ENCODE measurements at places on chromosomes 16 and 17. TPM values are rescaled to one million over a fixed set of nuclear protein-coding genes. Genes with fewer than 3 reads are reported as not detected.

RND2 gene
- polyA plus RNA-seq: 0.86 TPM

GRCh38 chr17:18263885-18264682, 3.6 kb downstream of the MIEF2 start:
- no peak for DNase-seq

DNA sequence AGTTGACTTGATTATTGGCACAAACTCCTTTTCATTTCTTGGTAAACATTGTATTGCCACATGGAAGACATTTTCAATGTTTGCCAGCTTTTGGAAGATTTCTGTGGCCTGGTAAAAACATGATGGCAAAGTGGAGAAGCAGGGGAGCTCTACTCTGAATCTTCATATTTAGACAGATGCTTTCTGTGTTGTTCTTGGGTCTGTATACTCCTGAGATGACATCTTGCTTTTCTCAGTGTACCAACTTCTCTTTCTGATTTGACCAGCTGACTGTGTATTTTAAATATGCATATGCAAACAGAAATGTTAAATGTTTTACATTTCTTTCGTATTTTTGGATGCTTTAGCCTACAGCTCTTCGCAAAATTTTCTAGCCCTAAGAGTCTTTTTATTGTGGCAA, 366.2 kb upstream of the MON1B start:
- DNase-seq: no peak

DNA sequence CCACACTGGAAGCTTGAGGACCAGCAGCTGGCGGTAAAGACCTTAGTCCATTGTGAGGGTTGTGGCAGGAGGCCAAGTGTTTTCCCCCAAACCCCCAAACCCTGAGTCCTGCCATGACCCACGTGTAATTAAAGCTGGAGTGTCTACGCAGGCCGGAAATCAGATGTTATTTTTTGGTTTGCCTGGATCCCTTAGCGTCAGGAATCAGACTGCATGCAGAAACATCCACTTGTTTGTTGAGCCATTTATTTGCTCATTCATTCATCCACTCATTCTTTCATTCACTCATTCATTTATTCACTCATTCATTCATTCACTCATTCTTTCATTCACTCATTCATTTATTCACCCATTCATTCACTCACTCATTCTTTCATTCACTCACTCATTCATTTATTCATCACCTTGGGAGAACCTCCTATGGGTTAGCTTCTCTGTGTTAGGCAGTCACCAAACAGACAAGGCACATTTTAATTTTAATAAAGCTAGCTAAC, 313.1 kb downstream of the MAF start:
- DNase-seq: no peak

GRCh38 chr17:70144260-70144846, 25.0 kb upstream of the KCNJ2 start:
- peak; percentile 62 for DNase-seq

CLEC19A gene
- polyA plus RNA-seq: 0.12 TPM

- peak; percentile 31 for DNase-seq
Measured at GRCh38 chr16:7303660-7304200, 28.9 kb upstream of the RBFOX1 start.

EFNB3 gene
- polyA plus RNA-seq: 4.2 TPM

- DNase-seq: no peak
Measured at GRCh38 chr17:47934856-47935255, 6.5 kb upstream of the PNPO start.

- no peak for DNase-seq
Measured at GRCh38 chr16:54576785-54577184, 290.2 kb upstream of the IRX3 start.

- no peak for DNase-seq
Measured at GRCh38 chr16:74713325-74713724, 12.7 kb upstream of the MLKL start.

G6PC1 gene
- not detected for polyA plus RNA-seq

- DNase-seq: no peak
Measured at GRCh38 chr16:70432723-70433457, 6.0 kb downstream of the ST3GAL2 start.

DNA sequence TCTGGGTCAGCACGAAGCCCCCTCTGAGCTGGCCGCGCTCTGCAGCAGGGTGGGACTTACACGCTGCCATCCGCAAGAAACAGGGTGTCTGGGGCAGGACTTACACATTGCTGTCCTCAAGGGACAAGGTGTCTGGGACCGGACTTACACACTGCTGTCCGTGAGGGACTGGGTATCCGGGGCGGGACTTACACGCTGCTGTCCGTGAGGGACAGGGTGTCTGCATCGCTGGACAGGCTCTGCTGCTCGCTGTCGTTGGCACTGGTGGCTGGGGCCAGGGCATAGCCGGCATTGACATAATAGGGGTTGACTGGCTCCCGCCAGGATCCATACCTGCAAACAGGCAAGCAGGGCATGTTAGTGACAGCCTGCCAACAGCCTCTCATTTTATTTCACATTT, 31.4 kb downstream of the PDIA2 start:
- DNase-seq: no peak

DNA sequence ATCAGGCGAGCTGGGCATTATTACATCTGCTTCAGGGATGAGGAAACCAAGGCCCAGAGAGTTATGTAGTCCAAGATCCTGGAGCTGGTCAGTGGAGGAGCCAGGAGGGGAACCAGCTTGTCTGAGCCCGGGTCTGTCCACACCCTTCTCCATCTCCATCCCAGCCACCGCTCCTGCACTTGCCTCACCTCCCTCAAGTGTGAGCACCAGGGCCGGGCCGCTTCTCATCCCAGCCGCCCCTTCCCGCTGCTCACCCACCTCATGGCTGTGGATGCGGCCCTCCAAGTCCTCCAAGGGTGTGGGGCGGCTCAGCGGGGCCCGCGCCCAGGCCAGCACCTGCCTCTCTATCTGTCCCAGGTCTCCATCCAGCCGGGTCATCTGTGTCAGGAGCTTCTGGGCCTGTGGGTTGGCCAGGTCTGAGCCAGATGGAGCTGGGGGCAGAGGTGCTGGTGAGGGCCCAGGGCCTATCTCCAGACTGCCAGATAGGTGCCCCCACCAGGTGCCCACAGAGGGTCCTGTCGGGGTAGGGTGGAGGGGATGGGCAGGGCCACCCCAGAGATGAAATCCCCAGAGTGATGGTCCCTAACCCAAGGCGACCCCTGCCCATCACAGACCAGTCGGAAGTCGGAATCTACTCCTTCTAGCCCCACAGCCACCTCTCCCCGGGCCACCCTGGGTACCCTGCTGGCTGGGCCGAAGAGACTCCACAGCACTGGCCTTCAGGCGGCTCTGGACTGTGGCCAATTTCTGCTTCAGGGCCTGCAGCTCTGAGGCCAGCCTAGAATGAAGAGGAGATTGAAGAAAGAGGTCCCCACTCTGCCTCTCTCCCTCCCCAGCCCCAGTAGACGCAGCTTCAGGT, 9.4 kb downstream of the EVPL start:
- DNase-seq: no peak

- DNase-seq: no peak
Measured at GRCh38 chr16:82638095-82638798, 11.5 kb downstream of the CDH13 start.

DNA sequence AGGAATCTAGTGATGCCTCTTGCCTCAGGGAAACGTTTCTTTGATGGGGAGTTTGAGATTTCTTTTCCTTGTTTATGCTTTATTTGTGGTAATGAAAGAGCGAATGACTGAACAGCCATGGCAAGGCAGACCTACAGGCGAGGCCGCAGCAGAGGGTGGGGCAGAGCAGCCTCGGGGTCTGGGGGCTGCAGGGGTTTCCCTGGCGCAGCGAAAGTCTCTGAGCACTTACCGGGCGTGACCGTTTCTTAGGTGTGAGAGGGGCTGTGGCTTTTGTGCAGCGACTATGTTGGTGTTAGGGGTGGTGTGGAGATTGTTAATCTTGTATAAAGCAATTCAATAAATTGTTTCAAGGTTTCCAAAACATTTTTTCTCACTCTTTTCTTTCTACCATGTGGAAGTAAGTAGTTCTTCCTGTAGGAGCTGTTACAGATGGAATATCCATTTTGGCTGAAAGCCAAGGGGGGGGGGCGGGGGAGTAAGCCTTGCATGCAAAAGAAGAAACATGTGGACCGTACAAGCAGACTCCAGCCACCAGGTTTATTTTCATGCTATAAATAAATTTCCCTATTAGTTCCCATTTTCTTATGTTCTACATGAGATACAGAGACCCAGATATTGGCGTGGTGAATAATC, 34.8 kb downstream of the UBN1 start:
- DNase-seq: peak; percentile 77

- DNase-seq: no peak
Measured at GRCh38 chr17:49925921-49926320, 43.1 kb upstream of the DLX4 start.

KRT33B gene
- 0.20 TPM for polyA plus RNA-seq

- DNase-seq: no peak
Measured at GRCh38 chr17:78058001-78058400, 70.6 kb downstream of the TMC6 start.

GRCh38 chr16:84616515-84616914, 1.4 kb downstream of the COTL1 start:
- no peak for DNase-seq

- DNase-seq: no peak
Measured at GRCh38 chr17:44793885-44794842, 35.4 kb downstream of the ADAM11 start.

DNA sequence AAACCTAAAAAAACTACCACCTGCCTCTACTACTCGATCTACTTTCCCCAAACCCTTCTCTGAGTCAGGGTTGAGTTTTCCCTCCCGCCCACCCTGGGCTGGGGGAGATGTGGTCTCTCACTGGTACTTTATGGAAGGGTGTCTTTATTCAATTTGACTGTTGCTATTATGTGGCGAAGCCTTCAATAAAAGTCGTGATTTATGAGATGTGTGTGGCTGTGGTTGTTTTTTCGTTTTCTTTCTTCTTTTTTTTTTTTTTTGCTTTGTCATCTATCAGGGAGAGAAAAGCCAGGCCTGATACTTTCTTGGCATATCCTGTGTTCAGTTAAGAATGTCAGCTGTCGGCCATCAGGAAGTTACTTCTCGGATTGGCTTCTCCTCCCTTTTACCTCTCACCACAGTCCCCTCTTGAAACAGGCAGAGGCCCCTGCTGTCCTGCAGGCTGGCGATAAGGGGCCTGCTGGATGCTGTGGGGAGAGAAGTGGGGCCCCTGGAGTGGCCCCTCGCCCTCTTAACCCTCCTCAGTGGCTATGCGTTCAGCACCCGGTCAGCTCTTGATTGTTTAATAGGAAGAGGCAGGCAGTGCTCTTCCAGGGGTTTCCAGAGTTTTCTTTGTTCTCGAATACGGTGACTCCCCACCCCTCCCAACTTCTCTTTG, 123.0 kb downstream of the MSI2 start:
- DNase-seq: no peak

GRCh38 chr16:53666786-53667415, 36.8 kb downstream of the RPGRIP1L start:
- DNase-seq: peak; percentile 52

DNA sequence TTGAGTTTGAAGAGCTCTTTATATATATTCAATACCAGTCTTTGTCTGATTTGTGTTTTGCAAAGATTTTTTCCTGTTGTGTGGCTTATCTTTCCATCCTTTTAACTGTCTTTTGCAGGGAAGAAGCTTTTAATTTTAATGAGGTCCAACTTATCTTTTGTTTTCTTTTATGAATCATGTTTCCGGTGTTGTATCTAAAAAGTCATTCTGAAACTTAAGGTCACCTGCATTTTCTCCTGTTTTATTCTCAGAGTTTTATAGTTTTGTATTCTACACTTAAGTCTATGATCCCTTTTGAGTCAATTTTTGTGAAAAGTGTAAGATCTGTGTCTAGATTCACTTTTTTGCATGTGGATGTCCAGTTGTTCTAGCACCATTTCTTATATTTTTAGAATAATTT, 24.6 kb upstream of the COX10 start:
- DNase-seq: no peak

DNA sequence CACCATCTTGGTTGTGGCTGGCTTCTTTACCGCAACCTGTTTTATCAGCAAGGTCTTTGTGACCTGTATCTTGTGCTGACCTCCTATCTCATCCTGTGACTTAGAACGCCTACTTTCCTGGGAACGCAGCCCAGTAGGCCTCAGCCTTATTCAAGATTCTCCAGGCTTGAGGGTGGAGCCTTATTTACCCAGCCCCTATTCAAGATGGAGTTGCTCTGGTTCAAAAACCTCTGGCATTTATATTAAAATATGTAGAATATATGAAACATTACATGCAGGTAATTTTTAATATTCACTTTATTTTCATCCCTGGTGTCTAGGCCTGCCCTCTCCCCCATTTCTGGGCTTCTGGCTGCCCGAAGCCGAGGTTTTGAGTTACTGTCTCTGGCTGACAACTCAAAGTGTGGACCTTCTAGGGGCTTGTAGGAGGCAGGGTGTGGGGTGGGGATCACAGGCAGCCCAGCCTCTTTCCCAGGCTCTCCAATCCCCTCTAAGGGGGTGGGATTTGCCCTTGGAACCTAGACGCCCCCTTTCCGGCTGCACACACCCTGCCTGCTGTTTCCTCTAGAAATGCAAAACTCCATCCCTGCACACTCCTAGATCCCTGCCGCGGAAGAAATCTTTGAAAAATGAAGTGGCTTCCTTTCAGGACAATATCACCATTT, 152.0 kb downstream of the KCNJ12 start:
- no peak for DNase-seq

CCL16 gene
- polyA plus RNA-seq: 0.11 TPM

DNA sequence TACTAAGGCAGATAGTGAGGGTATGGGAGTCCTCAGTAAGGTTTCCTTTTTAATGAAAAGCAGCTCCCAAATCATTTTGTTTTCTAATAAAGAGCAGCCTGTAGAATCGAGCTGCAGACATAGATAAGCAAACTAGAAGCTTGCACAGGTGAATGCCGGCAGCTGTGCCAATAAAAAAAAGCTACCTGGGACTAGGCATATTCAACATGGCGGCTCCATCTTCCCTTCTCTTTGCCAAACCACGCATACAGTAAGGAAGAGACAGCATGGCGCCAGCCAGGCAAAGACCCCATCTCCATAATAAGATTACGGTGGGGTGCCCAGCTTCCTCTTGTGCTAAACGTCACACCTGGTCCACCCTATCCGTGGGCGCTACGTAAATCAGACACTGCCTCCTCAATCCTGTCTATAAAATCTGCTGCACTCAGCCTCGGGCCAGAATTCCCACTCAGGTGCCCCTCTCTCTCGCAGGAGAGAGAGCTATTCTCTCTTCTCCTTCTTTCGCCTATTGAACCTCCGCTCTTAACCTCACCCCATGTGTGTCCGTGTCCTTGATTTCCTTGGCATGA, 92.7 kb upstream of the FA2H start:
- DNase-seq: no peak

DNA sequence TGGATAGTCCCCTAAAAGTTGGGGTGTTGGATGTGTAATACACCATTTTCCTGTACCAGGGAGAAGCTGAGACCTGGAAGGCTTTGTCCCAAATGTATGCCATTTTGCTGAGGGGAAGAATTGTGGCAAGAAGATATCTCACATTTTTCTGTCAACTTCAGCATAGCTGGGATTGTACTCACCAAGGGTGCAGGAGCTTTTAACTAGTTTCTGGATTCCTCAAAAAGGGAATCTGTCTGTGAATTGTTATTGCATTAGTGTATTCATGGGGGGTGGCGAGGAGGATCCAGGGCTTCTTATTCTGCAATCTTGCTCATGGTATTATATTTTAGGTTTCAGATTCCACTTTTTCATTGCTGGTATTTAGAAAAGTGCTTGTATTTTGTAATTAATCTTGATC, 208.2 kb upstream of the MYOCD start:
- no peak for DNase-seq
